Fibroblast of lung (primary cell): ENCODE measurements at places on chromosomes 16 and 17. TPM values are rescaled to one million over a fixed set of nuclear protein-coding genes. Genes with fewer than 3 reads are reported as not detected.

GRCh38 chr17:32519228-32520103, 32.7 kb downstream of the CDK5R1 start:
- peaks cover 5% of the 10 kb centered on the region for H3K4me1 ChIP-seq
- peak overlapping the region; percentile 52 for H3K4me3 ChIP-seq
- no peaks in the 10 kb centered on the region for H3K36me3 ChIP-seq
- DNase-seq, result peak; percentile 22
- H3K27ac ChIP-seq, result no peak overlapping the region

DNA sequence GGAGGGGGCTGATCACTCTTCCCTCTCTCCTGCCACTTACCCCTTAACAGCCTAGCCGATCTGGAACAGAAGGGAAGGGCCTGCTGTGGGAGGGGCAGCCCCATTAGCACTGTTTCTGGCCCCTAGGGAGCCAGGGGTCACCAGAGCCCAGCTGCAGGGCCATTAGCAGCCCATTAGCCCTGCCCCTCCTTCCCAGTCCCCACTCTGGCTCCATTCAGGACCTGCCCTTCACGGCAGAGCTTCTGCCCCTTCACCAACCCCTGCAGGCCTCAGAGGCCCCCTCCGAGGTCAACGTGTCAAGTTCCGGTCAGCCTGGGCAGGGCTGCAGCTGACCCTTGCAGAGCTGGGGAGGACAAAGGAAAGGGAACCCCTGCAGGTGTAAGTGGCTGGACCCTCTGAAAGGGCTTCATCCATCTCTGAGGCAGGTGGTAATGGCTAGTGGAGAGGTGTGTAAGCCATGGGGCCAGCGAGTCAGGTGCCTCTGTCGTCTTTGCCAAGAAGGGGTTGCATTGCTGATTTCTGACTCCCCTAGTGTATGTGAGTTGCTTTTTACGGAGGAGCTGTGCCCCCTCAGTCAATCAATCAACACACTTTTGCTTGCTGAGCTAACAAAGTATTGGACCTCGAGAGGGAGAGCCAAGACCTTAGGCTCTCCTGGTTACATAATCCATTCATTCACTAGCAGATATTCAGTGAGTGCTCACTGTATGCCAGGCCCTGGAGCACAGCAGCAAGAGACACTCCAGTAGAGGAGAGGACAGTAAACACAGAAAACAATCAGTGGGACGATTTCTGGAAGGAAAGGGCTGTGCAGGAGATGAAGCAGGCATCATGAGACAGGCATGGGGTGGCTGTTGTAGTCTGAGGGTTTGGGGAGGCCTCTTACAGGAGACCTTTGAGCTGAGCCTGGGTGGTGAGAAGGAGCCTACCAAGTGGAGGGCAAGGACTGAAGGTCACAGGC, 18.2 kb upstream of the KCNJ12 start:
- no peaks in the 10 kb centered on the region for H3K36me3 ChIP-seq
- no peaks in the 10 kb centered on the region for H3K4me1 ChIP-seq
- H3K27me3 ChIP-seq, result no peaks in the 10 kb centered on the region
- no peak overlapping the region for H3K4me3 ChIP-seq
- DNase-seq, result no peak

DNA sequence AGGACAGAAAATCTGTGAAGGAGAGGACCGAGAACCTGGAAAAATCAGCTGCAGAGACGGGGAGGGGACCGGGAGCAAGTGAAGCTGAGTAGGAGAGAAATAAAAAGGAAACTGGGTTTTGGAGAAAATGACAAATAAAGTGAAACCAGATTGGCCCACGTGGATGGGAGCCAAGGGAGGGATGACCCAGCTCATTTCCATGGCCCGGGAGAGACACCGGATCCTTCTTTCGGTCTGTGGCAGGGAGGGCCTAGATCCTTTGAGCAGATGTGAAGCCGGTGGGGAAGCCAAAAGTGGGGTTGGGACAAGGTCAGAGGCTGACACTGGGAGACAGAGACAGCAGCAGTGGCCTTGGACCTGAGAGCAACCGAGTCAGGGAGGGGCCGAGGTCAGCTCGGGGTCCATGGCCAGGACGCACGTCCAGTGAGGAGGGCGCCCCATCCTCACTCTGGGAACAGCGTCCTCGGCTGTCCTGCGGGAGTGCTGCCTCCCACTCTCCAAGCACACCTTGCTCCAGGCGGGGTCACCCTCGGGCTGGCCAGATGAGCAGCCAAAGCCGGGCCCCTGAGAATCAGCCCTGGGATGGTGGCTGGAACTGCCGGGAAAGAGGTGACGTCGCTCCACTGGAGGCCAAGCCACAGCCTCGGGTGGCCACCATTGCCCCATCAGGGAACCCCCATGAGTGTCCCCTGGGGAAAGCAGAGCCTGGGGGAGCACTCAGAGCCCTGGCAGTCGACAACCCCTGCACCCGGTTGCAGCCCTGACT, 50.8 kb upstream of the CDR2 start:
- H3K27me3 ChIP-seq, result no peaks in the 10 kb centered on the region
- peaks cover 13% of the 10 kb centered on the region for H3K4me1 ChIP-seq
- peak overlapping the region; percentile 73 for H3K27ac ChIP-seq
- peak; percentile 34 for DNase-seq
- peak overlapping the region; percentile 47 for H3K4me3 ChIP-seq

- no peaks in the 10 kb centered on the region for H3K4me1 ChIP-seq
- H3K27me3 ChIP-seq, result peaks cover 29% of the 10 kb centered on the region
- DNase-seq, result no peak
- H3K27ac ChIP-seq, result no peak overlapping the region
- no peak overlapping the region for H3K4me3 ChIP-seq
- H3K36me3 ChIP-seq, result no peaks in the 10 kb centered on the region
Measured at GRCh38 chr17:38341035-38341721, 2.6 kb downstream of the GPR179 start.

- no peak overlapping the region for H3K4me3 ChIP-seq
- H3K36me3 ChIP-seq, result peaks cover 2% of the 10 kb centered on the region
- no peak for DNase-seq
- H3K4me1 ChIP-seq, result peaks cover 13% of the 10 kb centered on the region
Measured at GRCh38 chr17:80964859-80965580, 26.6 kb upstream of the CHMP6 start.

Gene GRAPL
- under 0.01 and 0.17 TPM in 2 replicates for total RNA-seq

Gene BIRC5
- 3.6 and 28.6 TPM in 2 replicates for total RNA-seq
